WTC11 (cell line): ENCODE measurements at places on chromosomes 6 and 20. TPM values are rescaled to one million over a fixed set of nuclear protein-coding genes. Genes with fewer than 3 reads are reported as not detected.
A peak's percentile ranks its signal among the peaks of the same experiment; 100 is the strongest.

- DNase-seq: no peak
- H3K27me3 ChIP-seq: no peaks in the 10 kb centered on the region
- no peaks in the 10 kb centered on the region for H3K36me3 ChIP-seq
Observed at GRCh38 chr20:24816431-24816830, 132.6 kb upstream of the CST7 start.

- H3K27me3 ChIP-seq: no peaks in the 10 kb centered on the region
- DNase-seq: no peak
- no peak overlapping the region for H3K4me3 ChIP-seq
- H3K36me3 ChIP-seq: peaks cover 11% of the 10 kb centered on the region
Observed at GRCh38 chr6:327538-328116, 35.3 kb downstream of the DUSP22 start.

DNA sequence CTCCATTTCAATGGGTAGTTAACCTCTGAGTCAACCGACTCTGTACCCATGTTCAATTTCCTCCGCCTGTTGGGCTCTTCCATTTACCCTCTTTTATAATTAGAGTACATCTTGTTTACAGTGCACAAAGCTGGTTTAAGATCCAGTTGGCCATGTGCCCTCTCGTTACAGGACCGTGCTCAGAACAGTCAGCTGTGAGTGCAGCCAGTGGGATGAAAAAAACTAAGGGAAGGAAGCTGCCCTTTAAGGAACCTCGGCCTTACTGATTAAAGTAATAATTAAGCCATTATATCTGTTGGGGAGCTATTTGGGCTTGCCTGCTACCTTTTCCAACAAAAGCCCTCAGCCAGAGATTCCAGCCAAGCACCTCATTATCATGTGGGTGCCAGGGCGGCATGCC is 68.8 kb downstream of the TMEM170B start:
- H3K27me3 ChIP-seq: no peaks in the 10 kb centered on the region
- no peak overlapping the region for H3K27ac ChIP-seq
- H3K36me3 ChIP-seq: no peaks in the 10 kb centered on the region
- H3K4me3 ChIP-seq: no peak overlapping the region
- DNase-seq: no peak

CALHM4 gene
- total RNA-seq: not detected in 3 replicates

SLC44A4 gene
- 3.1 to 3.5 TPM (median 3.5 TPM) in 3 replicates for total RNA-seq

DNA sequence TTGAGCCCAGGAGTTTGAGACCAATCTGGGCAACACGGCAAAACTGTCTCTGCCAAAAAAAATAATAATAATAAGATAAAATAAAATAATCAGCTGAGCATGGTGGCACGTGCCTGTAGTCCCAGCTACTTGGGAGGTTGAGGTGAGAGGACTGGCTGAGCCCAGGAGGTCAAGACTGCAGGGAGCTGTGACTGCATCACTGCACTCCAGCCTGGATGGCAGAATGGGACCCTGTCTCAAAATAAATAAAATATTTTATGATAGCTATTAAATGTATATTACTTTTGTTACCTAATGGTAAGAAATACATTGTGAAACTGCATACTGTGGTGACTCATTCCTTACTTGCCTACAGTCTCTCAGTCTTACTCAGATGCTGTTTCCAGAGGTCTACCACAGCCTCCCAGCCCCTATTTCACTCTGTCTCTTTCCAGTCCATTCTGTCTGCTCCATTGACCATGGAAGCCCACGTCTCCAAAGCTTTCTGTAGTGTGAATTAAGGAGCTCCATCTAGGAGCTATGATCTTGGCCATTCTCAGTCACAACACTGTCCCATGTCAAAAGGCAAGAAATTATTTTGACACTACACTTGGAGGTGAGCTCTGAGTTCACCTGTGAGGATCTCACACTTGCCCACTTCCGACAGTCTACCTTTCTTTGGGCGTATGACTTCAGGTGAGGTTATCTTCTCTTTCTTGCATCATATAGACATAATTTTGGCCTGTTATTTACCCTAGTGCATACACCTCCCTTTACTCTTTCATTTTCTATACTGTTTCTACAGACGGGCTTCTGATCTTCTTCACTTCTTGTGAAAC is 22.4 kb upstream of the SNX9 start:
- no peaks in the 10 kb centered on the region; the same call in 1 of the 2 replicates for H3K27me3 ChIP-seq
- no peak overlapping the region for H3K27ac ChIP-seq
- no peaks in the 10 kb centered on the region for H3K4me1 ChIP-seq
- no peak for DNase-seq
- H3K4me3 ChIP-seq: no peak overlapping the region

DNA sequence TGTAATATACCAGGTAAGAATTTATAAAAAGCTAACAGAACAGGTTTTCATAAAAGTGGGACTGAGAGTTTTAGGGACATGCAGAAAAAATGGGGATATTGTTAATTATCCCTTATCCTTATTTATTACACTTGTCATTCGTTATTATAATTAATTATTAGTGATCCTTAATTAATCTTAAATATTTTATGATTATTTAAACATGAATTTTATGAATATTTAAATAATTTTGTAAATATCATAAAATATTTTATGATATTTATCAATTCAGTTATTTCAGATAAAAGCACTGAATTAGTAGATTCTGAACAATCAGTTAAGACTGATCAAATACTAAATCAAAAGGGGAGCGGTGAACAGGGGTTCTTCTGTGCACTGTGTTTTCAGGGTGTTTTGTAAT is 300.1 kb downstream of the PAX1 start:
- no peak overlapping the region for H3K4me3 ChIP-seq
- H3K36me3 ChIP-seq: peaks cover 19% of the 10 kb centered on the region
- no peak for DNase-seq

DNA sequence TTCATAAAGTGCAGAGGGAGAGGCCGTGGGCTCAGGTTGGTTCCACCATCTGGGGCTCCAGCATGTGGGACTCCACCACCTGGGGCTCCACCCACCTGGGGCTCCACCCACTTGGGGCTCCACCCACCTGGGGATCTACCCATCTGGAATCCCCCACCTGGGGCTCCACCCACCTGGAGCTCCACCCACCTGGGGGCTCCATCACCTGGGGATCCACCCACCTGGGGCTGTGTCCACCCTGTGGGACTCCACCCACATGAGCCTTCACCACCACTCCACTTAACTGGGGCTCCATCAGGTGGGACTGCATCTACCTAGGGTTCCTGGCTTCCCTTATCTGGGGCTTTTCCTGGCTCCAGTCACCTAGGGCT is 226.0 kb upstream of the CDYL start:
- DNase-seq: peak; percentile 23
- H3K4me1 ChIP-seq: 0 out of 2 replicates have a peak, but pooled peaks cover 4% of the 10 kb centered on the region
- peaks cover 4% of the 10 kb centered on the region for H3K27me3 ChIP-seq
- no peak overlapping the region for H3K27ac ChIP-seq

PPP1R14C gene
- total RNA-seq: 0.66 to 1.1 TPM (median 0.80 TPM) in 3 replicates
